ENCODE measurements at places on chromosomes 7 and 10. TPM values are rescaled to one million over a fixed set of nuclear protein-coding genes. Genes with fewer than 3 reads are reported as not detected.

The TECTB gene
- 0.05 TPM for total RNA-seq

The BTBD16 gene
- total RNA-seq = 0.14 TPM

The PAOX gene
- 2.9 TPM for total RNA-seq

DNA sequence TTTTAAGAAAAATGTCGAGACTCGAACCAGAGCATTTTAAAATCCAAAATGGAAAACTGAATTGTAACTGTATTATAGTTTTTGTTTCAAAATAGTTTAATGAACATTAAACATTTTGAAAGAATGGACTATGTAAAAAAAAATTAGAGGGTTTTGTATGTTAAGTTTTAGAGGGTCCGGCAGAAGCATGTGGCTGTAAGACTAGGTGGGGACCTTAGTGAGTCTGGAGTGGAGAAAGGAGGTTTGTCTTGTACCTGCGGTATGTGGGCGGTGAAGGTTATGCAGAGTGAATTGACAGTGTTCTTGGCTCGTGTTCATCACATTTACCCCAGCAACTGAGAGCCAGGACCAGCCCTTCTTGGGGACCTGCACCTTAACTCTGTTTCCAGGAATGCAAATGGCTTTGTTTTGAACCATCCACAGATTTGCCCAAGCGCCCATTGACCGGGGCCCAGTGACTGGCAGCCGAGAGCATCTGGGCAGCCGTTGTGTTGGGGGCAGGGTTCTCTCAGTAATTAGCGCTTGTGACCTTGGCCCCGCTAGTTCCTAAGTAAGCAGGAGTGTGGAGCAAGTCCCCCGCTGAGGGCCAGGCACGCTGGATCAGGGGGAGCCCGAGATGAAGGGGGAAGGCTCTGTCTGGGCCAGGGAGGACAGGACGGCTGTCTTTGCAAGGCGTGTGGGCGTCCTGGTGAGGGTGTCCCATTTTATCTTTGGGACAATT, 1.4 kb upstream of the KLF6 start:
- H3K4me3 ChIP-seq = peak overlapping the region; percentile 76
- H3K27me3 ChIP-seq = no peaks in the 10 kb centered on the region
- peaks cover 14% of the 10 kb centered on the region for H3K36me3 ChIP-seq
- peak overlapping the region; percentile 53 for H3K27ac ChIP-seq
- no peak for DNase-seq

DNA sequence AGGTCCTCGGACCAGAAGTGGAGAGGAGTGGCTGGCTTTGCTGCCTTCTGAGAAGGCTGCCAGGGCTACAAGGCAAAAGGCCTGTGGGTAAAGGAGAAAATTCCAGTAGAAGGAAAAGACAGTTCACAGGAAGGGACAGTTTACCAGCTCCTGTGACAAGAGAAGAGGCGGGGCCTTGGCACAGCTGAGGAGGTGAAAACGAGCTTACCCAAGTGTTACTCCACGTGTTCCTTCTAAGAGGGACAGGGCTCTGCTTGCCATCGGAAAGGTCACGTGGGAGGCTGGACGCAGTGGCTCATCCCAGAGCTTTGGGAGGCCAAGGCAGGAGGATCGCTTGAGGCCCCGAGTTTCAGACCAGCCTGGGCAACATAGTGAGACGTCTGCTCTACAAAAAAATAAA, 129.4 kb upstream of the ZNF746 start:
- H3K4me1 ChIP-seq = peaks cover 18% of the 10 kb centered on the region
- no peak for DNase-seq
- H3K27ac ChIP-seq = no peak overlapping the region
- no peaks in the 10 kb centered on the region for H3K36me3 ChIP-seq
- no peaks in the 10 kb centered on the region for H3K27me3 ChIP-seq
- H3K4me3 ChIP-seq = no peak overlapping the region

DNA sequence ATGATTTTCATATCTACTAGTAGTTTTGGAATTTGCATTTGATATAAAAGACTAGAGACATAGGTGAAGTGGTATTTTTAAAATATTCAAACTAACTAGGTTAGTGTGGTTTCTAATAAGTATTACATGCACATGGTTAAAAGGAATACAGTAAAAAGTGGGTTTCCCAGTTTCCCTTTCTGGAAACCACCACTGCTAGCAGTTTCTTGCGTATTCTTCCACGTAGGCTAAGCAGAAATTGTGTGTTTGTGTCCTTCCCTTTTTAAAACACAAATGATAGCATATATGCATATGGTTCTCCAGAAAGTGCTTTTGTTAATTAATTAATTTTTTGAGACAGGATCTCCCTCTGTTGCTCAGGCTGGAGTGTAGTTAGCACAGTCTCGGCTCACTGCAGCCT, 15.4 kb downstream of the NRF1 start:
- no peak overlapping the region for H3K27ac ChIP-seq
- H3K36me3 ChIP-seq = peaks cover 5% of the 10 kb centered on the region
- no peak for DNase-seq
- no peaks in the 10 kb centered on the region for H3K4me1 ChIP-seq

- H3K4me1 ChIP-seq = peaks cover 17% of the 10 kb centered on the region
- H3K4me3 ChIP-seq = no peak overlapping the region
- DNase-seq = no peak
- no peak overlapping the region for H3K27ac ChIP-seq
- no peaks in the 10 kb centered on the region for H3K36me3 ChIP-seq
These were observed 230.9 kb downstream of the DNAJB6 start for GRCh38 chr7:157567666-157568065.

DNA sequence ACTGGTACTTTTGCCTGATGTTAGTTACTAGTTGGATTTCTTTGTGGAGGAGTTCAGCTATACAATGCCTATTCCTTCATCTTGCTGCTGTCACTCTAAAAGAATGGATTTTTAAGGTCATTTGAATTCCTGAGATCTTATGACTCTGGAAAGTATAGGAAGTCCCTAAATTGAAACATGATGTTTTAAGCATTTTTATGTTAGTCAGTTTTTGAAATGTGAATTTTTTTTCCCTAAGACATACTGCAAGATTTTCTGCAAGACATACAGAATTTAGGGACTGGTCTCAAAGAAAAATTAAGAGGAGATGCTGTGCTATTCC, 355.8 kb downstream of the SUGCT start:
- H3K4me1 ChIP-seq = no peaks in the 10 kb centered on the region
- no peak for DNase-seq
- H3K27ac ChIP-seq = no peak overlapping the region
- no peaks in the 10 kb centered on the region for H3K27me3 ChIP-seq
- no peaks in the 10 kb centered on the region for H3K36me3 ChIP-seq

DNA sequence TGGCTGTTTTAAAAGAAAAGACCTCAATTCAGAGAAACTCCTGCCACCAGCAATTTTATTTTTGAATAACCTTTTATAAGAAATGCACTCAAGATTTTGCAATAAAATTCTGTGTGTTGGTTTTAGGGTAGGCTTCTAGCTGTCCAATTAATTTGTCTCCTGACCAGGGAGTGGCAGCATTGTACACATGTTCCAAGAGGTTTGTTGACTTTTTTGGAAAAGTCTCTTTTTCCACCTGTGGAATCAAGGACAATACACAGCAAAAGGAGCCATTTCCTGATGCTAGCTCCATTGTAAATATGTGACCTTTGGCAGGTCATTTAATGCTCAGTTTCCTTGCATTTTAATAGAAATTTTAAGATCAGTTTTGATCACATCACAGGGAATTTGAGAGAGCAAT, 1.8 kb downstream of the GIMAP5 start:
- no peaks in the 10 kb centered on the region for H3K27me3 ChIP-seq
- DNase-seq = no peak
- H3K36me3 ChIP-seq = peaks cover 28% of the 10 kb centered on the region
- no peak overlapping the region for H3K4me3 ChIP-seq
- no peak overlapping the region for H3K27ac ChIP-seq
